ENCODE measurements at places on chromosomes 6 and 20.
A peak's percentile ranks its signal among the peaks of the same experiment; 100 is the strongest.

- no peak for DNase-seq
Measured at GRCh38 chr6:109087661-109088264, 6.9 kb downstream of the SESN1 start.

DNA sequence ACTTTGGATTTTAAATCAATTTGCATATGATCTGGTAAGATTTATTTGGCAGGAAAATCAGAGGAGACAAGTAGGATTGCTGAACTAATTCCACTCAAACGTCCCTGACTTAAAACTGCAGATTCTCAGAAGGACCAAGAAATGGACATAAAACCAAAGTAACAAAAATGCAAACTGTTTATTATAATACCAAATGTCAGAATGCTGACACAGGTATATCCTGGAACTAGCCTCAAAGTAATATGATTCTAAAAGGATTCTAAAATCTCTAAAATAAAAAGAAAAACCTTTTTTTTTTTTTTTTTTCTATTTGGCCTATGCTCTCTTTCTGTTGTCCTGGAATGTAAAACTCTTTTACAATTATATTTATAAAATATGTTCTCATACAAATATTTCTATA, 74.4 kb upstream of the BTBD3 start:
- DNase-seq, result no peak

DNA sequence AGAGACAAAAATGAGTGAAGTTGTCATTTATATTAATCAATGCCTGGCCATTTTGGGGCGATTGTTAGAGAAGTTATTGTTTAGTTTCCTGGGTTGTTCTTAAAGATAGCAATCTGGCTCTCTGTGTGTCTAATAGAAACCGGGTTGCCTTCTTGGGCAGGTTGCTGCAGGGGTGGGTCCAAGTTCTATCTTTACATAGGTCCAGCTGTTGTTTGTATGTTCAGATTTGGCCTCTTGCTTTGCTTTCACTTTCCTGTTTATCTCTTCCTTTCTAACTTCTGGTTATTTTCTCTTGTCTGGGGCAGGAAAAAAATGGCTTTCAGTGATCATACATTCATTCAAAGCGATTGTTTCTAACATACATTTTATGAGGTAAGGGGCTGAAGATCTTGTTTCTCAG, 128.4 kb upstream of the NOX3 start:
- no peak for DNase-seq

GRCh38 chr20:18748987-18749386, 64.6 kb upstream of the SCP2D1 start:
- DNase-seq, result peak; percentile 9

GRCh38 chr20:8434326-8434876, 302.3 kb downstream of the PLCB1 start:
- no peak for DNase-seq

DNA sequence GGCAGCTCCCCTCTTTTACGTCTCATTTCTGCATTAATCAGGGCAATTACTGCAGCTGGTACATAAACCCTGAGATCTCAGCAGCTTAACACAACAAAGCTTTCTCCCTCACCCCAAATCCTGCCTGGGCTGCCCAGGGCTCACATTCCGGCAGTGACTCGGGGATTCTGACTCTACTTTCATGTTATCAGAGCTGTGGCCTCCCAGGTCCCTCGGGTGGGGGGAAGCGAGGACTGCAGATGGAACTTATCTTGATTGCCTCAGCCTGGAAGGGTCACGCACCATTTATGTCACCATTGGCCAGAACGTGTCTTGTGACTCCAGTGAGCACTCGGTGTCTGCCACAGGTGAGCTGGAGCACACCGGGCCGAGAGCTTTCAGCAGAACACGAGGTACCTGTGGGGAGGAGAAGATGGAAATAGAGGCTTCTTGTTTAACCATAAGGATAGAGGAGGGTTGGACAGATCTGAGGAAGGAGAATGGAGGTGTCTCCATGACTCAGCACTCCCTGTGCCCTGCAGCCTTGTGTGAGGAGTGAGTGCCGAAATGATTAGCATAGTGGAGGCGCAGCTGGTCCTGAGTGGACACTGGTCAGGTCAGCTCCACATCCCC, 88.5 kb upstream of the EXOC2 start:
- DNase-seq, result no peak

GRCh38 chr6:20715135-20715806, 181.0 kb downstream of the CDKAL1 start:
- no peak for DNase-seq

DNA sequence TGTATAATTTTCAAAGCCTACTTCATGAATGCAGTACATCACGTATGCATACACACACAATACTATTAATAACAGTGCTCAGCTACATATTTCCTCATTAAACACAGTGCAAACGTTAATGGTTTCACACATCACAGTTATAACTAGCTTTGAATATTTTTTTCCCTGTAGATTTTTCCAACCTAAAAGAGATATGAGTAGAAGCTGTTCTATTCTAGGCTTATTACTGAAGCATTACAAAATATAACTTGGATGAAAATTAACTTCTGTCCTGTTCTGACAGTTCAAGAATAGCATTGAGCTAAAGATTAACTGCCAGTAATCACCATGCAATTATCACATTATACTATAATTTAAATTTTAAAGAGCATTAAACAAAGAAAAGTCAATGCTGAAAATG, 6.2 kb downstream of the LMBRD1 start:
- no peak for DNase-seq

GRCh38 chr6:147447835-147448611, 60.5 kb upstream of the SAMD5 start:
- DNase-seq, result no peak

GRCh38 chr20:62567246-62568044, 74.9 kb upstream of the SLCO4A1 start:
- DNase-seq, result no peak

DNA sequence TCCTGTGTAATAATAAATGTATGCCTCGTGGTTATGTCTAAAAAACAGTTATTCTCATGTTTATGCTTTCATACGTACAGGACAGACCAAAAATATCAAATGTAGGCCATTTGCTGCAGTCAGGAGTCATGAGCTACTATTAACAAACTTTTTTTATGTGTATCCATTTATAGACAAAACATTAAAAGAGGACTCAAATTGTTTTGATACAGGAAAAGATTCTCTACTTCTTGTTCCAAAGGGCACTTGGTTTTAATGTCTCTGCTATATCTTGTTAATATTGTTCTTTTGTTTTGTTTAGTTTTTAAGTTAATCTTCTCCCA, 155.2 kb downstream of the ZDHHC14 start:
- no peak for DNase-seq

DNA sequence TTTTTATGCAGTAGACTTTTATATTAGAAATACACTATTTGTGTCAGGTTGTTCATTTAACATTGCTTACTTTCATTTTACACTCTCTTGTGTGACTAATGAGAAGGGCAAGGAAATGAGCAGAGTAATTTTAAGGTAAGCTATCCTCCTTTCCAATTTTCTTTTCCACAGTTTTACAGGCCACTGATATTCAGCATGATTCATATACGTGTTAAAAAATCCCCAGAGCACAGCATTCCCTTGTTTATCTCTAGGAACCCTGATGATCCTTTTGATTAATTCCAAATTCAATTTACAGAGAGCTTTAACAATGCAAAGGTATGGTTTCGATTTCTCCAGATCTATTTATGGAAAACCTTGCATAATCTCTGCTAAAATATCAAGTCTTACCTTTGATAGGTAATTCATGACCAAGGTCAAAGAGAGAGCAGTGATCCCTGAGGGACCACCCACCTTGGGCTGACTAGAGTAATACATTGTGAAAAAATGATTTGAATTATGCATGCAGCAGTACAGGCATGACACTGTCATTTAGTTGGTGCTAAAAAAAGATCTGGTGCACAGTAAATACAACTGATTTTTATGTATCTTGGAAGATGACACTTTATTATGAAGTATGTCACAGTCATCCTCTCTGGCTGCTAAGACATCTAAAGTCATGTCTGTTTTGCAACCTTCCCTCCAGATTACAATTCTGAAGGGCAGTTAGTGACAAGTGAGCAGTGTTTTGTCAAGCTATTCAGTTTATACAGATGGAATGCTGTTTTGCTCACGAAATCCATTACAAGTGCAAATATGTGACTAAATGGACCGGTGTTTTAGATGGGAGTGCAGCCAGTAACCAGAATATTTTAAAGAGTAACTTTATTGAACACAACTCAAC, 736.6 kb downstream of the EPHA7 start:
- DNase-seq, result no peak

GRCh38 chr20:9705722-9706476, 133.0 kb downstream of the PAK5 start:
- DNase-seq, result no peak

DNA sequence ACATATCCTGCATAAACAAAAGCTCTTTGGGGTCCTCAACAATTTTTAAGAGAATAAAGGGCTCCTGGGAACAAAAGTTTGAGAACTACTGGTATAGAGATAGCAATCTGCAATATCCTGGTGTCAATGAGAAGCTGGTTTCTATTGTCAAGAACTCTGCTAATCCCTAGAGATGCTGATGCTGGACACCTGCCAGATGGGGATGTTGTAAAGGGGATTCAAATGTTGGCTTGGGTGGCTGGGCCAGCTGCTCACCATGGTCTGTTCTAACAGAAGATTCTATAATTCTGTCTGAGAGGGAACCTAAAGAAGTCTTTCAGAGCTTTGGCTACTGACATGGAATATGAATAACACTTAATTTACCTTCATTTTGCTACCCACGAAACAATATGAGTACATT, 137.8 kb downstream of the BTBD9 start:
- DNase-seq, result peak; percentile 69

- DNase-seq, result no peak
Measured at GRCh38 chr6:74044417-74045096, 348.6 kb downstream of the CD109 start.

DNA sequence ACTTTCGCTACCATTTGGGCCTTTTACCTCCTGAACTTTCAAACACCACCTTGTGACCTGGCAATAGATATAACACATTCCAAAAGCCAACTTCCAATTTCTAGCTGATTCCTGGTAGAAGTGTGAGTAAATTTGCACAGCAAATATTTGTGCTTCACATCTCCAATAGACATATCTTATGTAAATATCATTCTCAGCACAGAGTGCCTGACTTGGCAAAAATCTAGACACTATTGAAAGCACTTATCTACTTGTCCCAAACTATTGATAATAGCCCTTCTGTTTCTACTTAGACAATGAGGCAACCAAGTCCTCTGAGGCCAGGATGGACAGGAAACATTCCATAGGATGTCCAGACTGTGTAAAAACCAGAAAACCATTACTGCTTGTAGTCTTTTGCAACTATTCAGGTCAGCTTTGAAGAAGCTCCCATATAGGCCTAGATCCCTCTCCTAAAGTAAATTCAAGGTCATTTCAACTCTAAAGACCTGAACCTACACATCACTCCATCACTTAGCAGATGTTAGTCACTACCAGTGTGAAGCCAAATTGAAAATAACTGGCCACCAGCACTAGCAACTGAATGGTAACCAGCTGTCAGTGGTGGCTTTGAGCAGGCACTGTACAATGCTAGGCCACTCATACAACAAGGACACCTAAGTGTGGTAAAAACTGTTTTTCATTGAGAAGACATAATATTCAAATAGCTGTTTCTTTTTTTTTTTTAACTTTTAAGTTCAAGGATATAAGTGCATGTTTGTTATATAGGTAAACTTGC, 95.3 kb upstream of the RSPO3 start:
- no peak for DNase-seq

GRCh38 chr20:53660078-53660909, 66.7 kb upstream of the ZNF217 start:
- DNase-seq, result no peak

GRCh38 chr6:42929821-42930360, 611 bp downstream of the CNPY3 start:
- DNase-seq, result peak; percentile 32

GRCh38 chr20:54155736-54156317, 18.0 kb downstream of the CYP24A1 start:
- DNase-seq, result no peak

DNA sequence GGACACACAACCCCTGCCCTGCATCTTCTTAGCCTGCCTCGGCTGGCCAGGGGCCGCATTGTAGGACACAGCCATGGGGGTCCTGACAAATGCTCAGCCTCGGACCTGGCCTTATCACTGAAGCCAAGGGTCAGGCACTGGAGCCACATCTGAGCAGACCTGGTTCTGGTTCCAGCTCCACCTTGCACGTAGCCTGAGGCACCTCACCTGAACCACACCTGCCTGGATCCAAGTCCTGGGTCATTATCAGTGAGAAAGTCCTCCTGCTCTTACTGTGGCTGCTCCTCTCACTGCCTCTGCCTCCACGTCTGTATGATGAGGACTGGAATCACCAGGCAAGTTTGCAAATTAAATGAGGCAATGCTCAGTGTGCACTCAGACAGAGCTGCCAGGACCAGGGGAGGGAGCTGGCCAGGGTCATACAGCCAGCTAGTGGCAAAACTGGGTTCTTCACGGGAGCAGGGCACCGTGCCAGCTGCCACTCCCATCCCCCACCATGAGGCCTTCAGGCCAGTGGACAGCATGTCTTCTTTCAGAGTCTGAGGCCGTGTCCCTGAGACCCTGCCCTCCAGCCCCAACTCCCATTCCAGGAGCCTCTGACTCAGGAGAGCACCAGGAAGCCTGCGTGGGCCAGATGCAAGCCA, 40.2 kb downstream of the MRPL14 start:
- no peak for DNase-seq

- DNase-seq, result no peak
Measured at GRCh38 chr6:35495258-35496035, 1.4 kb downstream of the TEAD3 start.

DNA sequence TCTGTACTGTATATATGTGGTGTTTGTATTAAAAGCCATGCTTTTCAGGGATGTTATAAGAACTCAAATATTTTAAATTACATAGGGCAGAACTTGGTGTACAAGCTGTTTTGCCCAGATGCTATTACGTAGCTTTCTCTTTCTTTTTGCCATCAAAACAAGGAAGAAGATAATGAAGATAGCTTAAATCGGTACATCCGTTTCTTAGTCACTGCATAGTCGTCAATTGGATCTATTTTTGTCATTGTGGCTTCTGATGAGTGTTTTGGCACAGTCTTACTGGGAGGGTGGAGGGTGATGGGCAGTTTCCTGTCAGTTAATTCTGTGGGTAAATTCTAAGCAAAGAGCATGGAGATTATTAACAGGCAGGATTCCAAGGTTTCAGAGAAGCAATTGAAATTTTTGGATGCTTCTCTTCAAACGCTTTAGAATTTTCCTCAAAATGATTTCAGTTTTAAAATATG, 649.1 kb upstream of the GJE1 start:
- peak; percentile 87 for DNase-seq

GRCh38 chr6:133553652-133554051, 312.5 kb downstream of the EYA4 start:
- DNase-seq, result peak; percentile 16

GRCh38 chr6:4296552-4296951, 161.2 kb upstream of the ECI2 start:
- DNase-seq, result no peak

GRCh38 chr20:51886341-51886740, 84.0 kb upstream of the SALL4 start:
- DNase-seq, result no peak

GRCh38 chr6:159700970-159701369, 7.9 kb upstream of the SOD2 start:
- no peak for DNase-seq

- DNase-seq, result peak; percentile 82
Measured at GRCh38 chr20:63957004-63957689, 931 bp upstream of the UCKL1 start.

Measured in SHP77 treated with DMSO at 0.1 percent for 48 hours (cell line).